ENCODE measurements at places on chromosomes 7 and 10.
A peak's percentile ranks its signal among the peaks of the same experiment; 100 is the strongest.

DNA sequence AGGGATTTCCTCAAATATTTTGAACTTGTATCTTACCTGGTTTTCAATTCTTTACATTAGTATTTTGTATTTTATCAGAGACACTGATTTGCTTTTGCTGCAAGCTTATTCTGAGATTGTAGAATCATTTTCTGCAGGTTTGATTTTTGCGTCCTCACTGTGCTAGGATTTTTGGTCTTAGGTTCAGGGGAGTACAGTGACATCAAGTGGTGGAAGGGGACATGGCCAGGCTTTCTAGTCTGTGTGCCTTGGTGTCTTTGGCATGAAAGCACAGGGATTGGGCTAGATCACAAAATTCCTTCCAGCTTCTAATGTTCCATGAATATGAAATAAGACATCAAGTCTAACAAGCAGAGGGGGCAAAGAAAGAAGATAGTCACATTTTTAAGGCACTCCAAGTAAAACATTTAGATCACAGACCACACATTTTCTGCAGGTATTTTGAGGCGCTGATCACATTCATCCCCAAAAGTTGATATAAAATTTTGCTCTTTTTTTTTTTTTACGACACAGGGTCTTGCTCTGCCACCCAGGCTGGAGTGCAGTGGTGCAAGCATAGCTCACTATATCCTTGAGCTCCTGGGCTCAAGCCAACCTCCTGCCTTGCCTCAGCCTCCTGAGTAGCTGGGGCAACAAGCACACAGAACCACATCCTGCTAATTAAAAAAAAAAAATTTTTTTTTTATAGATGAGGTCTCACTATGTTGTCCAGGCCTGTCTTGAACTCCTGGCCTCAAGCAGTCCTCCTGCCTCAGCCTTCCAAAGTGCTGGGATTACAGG, 124.4 kb downstream of the PON1 start:
- peak; percentile 50 for DNase-seq

DNA sequence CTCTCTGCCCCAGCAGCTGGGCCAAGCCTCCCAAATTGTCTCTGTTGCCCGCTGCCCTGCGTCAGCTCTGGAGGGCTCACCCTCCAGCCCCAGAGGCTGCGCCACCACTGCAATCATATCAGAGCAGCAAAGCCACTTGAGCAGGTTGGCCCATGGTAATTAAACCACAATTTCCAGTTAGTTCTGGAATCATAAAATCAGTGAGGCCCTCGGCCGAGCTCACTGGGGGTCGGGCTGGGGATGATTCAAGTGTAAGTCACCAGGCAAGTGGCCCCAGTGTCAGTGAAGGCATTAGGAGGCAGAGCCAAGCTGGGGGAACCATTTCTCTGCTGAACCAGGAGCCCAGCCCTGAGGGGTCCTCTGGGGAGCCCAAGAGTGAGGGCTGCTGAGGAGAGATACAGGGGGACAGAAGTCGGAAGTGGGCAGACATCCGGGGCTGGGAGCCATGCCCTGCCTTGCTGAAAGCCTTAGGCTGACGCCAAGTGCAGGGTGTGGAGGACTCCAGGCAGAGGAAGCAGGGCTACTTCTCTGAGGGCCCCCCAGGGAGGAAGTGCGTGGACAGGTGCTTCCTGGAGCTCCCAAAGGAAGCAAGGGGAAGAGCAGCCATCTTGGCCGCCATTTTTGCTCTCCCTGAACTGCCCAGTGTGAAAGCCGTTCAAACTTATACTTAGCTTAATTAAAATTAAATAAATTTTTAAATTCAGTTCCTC, 29.5 kb upstream of the SLC29A3 start:
- no peak for DNase-seq

DNA sequence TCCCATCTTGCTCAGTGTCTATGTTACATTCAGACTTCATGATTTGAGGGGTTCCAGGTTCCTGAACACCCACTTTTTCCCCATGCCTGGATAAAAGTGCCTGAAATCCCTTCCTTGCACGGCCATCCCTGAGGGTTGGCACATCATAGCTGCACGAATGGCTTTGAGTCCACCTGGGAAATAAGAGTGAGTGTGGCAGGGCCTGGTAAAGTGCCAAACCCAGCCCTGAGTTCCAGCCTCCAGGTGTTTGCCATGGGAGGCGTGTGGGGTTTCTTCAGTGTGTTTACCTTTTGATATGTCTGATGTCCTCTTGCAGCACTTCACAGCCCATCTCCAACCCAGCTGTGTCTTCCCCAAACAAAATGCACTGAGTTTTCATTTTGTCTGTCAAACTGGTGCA, 145.7 kb downstream of the PAXIP1 start:
- no peak for DNase-seq

GRCh38 chr7:93717217-93717900, 142.8 kb upstream of the CALCR start:
- no peak for DNase-seq

DNA sequence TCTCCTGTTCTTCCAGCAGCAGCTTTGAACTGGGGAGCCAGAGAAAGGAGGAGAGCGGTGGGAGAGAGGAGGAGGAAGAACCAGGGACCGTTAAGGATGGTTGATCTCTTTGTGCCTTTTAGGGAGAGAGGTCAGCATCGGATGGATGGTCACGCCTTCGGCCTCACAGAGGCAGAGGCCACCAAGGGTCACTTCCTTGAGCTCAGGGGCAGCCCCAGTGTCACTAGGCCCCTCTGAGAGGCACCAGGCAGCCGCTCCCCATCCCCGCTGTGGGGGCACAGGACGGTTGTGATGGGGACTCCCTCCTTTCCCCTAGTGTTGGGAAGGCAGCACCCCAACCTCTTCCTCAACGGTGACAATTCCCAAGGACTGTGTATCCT, 121.4 kb downstream of the DNAJB6 start:
- DNase-seq, result no peak

- DNase-seq, result peak; percentile 2
Observed at GRCh38 chr7:101590663-101591435, 38.2 kb downstream of the MYL10 start.

GRCh38 chr10:70404787-70405036, 767 bp downstream of the EIF4EBP2 start:
- no peak for DNase-seq

DNA sequence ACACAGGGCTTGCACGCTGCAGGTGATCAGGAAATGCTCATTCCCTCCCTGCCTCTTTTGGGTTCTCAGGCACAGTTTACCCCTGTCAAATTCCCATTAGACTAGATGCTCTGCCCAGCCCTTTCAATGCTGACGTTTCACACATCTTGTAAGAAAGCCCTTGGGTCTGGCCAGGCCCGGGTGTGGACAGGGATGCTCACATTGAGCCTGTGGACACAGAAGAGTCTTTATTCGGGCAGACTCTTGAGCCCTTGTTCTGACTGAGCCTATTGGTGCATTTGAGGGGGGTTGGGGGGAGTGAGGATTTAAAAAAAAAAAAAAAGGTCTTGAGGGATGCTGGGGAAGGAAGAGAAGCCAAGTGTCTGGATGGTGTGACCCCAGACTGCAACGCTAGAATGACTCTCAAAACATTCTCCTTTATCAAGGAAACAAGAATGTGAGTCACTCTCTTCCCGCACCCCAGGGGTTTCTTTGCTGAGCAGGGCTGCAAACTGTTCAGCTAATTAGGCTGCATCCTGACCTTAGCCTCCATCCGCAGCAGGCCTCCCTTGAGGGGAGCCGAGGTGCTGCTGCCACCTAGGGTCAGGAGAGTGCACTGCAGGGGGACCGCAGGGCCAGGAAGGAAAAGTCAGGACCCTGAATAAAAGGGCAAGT, 53.6 kb upstream of the TMEM72 start:
- DNase-seq, result peak; percentile 77

- DNase-seq, result no peak
Observed at GRCh38 chr10:48657416-48657815, 27.3 kb upstream of the WDFY4 start.

GRCh38 chr10:80136134-80136571, 3.6 kb downstream of the PLAC9 start:
- DNase-seq, result no peak

DNA sequence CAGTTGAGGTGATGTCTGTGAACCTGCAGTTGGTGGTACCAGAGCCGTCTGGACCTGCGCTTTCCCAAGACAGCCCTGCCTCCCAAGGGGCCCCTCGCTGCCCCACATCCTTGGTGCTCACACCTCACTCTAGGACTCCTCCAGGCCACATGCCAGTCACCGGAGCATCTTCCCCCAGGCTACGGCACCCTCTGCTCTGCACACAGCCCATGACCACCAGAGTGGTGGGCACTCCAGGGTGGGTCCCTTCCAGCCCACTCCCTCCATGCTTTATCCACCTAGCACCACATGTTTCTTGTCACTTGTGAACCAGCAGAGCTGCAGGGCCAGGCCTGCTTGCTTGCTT, 183.7 kb upstream of the SH2B2 start:
- no peak for DNase-seq

DNA sequence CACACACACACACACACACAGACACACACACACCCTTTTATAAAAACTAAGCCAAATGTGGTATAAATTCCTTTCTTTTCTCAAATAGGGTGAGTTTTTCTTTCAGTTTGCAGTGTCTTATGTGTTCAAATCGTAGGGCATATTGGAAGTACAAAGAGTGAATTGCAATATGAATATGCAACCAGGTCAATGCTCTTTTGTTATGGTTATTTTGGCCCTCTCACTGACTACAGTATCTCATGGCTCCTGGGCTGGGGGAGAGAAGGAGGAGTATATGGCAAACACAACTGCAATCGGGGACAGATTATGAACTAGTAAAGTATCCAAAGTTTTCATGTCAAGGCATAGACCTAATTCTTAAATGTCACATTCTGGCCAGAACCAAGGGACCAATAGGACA, 301.9 kb downstream of the PLXDC2 start:
- DNase-seq, result no peak

- DNase-seq, result no peak
Observed at GRCh38 chr7:39238234-39238869, 260.6 kb downstream of the POU6F2 start.

- DNase-seq, result no peak
Observed at GRCh38 chr7:155861480-155861868, 49.2 kb upstream of the SHH start.

GRCh38 chr7:34207810-34208209, 302.5 kb downstream of the BMPER start:
- DNase-seq, result no peak

Measured in HEK293T (cell line).